ENCODE measurements at places on chromosomes 5 and 9.

- DNase-seq = no peak
- H3K4me3 ChIP-seq = no peak overlapping the region
- no peaks in the 10 kb centered on the region for H3K27me3 ChIP-seq
- H3K4me1 ChIP-seq = no peaks in the 10 kb centered on the region
- no peak overlapping the region for H3K27ac ChIP-seq
- no peaks in the 10 kb centered on the region for H3K36me3 ChIP-seq
Observed at GRCh38 chr5:164975986-164976385, 1470.6 kb downstream of the MAT2B start.

- H3K4me3 ChIP-seq = no peak overlapping the region
- H3K36me3 ChIP-seq = no peaks in the 10 kb centered on the region
- peaks cover 9% of the 10 kb centered on the region for H3K27me3 ChIP-seq
- no peak for DNase-seq
Observed at GRCh38 chr5:133472829-133473228, 139.5 kb downstream of the FSTL4 start.

- DNase-seq = no peak
- no peaks in the 10 kb centered on the region for H3K4me1 ChIP-seq
- no peak overlapping the region for H3K4me3 ChIP-seq
- no peaks in the 10 kb centered on the region for H3K36me3 ChIP-seq
- H3K27me3 ChIP-seq = peaks cover 8% of the 10 kb centered on the region
Observed at GRCh38 chr9:32264170-32264864, 120.1 kb upstream of the ACO1 start.

DNA sequence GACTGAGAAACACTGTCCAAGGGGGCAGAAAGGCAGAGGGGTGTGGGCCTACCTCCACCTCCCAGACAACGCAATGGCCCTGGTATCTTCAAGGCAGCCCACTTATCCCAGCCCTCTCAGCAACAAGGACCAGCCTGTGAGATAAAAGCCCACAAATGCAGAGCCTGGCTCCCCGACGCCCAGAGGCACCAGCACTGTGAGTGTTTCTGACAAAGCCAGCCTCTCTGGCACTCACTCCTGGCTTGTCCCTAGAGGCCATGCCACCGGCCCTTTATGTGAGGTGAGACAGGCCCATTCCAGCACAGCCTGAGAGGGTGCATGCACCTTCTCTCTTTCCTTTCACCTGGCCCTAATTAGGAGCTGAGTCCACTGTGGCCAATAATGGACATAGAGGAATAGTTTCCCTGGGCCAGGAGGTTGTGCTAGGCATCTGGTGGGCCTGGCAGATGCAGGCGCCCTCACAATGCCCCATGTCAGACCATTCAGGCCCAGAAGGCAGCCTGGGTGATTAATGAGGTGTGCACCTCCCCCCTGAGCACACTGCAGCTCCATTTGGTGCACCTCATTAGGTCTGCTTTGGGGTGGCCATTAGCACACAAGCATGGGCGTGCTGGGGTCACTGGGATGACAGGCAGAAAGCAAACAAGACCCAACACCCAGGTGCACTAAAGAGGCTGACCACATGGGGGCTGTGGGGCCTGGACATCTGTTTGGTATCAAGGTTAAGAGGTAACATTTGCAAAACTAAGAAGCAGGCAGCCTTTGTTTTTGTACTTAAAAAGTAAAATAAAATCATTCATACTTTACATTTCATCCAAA lies 176.0 kb downstream of the MED10 start:
- no peaks in the 10 kb centered on the region for H3K4me1 ChIP-seq
- H3K36me3 ChIP-seq = no peaks in the 10 kb centered on the region
- H3K4me3 ChIP-seq = no peak overlapping the region
- peak; percentile 12 for DNase-seq
- peaks cover 2% of the 10 kb centered on the region for H3K27me3 ChIP-seq

- H3K4me1 ChIP-seq = peaks cover 4% of the 10 kb centered on the region
- peak; percentile 32 for DNase-seq
- H3K36me3 ChIP-seq = no peaks in the 10 kb centered on the region
Observed at GRCh38 chr9:119370816-119371215, 1.6 kb upstream of the BRINP1 start.

DNA sequence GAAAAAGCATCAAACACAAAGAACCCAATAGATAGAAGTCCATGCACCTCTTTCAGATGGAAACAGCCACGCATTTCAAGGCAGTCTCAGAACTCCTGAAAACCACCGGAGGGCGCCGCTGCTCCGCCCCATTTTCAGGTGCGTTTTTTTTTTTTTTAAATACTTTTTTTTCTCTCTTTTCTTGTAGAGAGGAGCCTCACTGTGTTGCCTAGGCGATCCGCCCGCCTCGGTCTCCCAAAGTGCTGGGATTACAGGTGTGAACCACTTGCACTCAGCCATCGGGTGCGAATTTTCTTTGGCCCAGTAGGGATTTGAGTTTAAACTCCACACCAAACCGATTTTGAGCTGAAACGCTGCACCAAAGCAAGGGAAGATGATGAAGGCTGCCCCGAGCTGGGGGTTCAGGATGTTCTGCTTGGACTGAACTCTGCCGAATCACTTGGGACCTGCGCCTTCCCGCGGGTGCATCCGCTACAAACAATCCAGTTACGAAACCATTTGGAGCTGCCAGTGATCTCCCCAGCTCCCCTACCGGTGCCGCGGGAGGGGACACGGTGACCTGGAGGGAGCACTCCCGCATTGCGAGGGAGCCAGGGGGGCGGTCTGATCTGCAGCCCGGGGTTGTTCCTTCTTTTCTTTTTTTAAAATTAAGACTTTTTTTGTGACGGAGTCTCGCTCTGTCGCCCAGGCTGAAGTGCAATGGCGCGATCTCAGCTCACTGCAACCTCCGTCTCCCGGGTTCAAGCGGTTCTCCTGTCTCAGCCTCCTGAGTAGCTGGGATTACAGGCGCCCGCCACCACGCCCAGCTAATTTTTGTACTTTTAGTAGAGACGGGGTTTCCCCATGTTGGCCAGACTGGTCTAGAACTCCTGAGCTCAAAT lies 1.4 kb downstream of the PTGR1 start:
- H3K4me1 ChIP-seq = peaks cover 11% of the 10 kb centered on the region
- H3K27me3 ChIP-seq = peaks cover 29% of the 10 kb centered on the region
- no peak overlapping the region for H3K27ac ChIP-seq
- H3K4me3 ChIP-seq = peak overlapping the region; percentile 79
- DNase-seq = peak; percentile 76

GRCh38 chr9:127144670-127145445 lies 22.4 kb upstream of the ANGPTL2 start:
- H3K27ac ChIP-seq = no peak overlapping the region
- no peaks in the 10 kb centered on the region for H3K4me1 ChIP-seq
- DNase-seq = no peak
- H3K4me3 ChIP-seq = no peak overlapping the region
- H3K27me3 ChIP-seq = no peaks in the 10 kb centered on the region

- no peaks in the 10 kb centered on the region for H3K27me3 ChIP-seq
- no peaks in the 10 kb centered on the region for H3K36me3 ChIP-seq
- H3K27ac ChIP-seq = no peak overlapping the region
- DNase-seq = no peak
- H3K4me1 ChIP-seq = no peaks in the 10 kb centered on the region
Observed at GRCh38 chr9:11128156-11128555, 515.4 kb upstream of the PTPRD start.

GRCh38 chr9:121122246-121123032 lies 47.7 kb downstream of the CNTRL start:
- peak overlapping the region; percentile 95 for H3K27ac ChIP-seq
- H3K27me3 ChIP-seq = no peaks in the 10 kb centered on the region
- peaks cover 54% of the 10 kb centered on the region for H3K36me3 ChIP-seq
- peak overlapping the region; percentile 84 for H3K4me3 ChIP-seq

- H3K27ac ChIP-seq = no peak overlapping the region
- H3K27me3 ChIP-seq = no peaks in the 10 kb centered on the region
- no peak for DNase-seq
- no peaks in the 10 kb centered on the region for H3K4me1 ChIP-seq
- H3K36me3 ChIP-seq = no peaks in the 10 kb centered on the region
Observed at GRCh38 chr5:99320436-99320835, 391.6 kb upstream of the CHD1 start.

DNA sequence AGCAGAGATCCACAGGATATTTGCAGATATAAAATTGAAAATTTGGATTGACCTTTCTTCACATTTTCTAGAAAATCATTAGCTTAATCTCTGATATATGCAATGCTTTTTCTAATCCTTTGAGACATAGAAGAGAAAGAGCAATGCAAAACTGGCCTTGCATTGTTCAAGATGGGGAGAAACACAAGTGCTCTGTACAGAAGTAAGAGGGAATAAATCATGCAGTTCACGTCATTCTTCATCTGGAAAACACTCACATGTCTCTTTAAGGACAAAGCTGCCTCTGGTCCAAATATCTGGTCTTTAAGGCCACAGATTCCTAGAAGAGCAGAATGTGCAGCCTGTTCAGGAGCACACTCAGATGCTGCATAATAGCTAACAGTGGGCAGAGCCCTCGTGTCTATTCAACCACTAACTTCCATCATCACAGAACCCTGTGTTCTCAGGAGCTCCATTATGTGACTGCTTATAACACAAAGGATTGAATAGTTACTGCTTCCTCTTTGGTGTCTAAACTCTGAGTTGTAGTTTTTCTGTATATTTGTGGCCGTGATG lies 277.5 kb downstream of the PLK2 start:
- no peaks in the 10 kb centered on the region for H3K4me1 ChIP-seq
- H3K4me3 ChIP-seq = no peak overlapping the region
- no peak for DNase-seq
- no peaks in the 10 kb centered on the region for H3K36me3 ChIP-seq

- H3K4me1 ChIP-seq = no peaks in the 10 kb centered on the region
- H3K4me3 ChIP-seq = no peak overlapping the region
Observed at GRCh38 chr5:62900976-62901375, 322.4 kb downstream of the LRRC70 start.

DNA sequence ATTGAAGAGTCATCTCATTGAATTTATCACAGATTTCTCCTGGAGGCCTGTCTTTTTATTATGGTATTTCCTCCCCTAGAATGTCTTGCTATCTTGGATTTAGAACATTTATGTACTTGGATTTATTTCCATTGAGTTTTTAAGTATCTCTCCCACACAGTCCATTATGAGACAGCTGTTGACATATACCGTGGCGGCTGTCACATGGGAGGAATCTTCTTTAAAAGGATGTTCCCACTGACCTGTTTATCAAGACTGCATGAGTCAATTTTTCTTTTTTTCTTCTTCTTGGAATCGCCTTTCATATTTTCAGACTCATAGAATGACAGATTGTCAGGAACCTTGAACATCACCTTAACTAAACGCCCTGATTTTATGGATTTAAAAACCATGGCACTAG lies 2.9 kb upstream of the CAVIN4 start:
- no peak overlapping the region for H3K4me3 ChIP-seq
- DNase-seq = no peak
- H3K27me3 ChIP-seq = no peaks in the 10 kb centered on the region
- H3K27ac ChIP-seq = no peak overlapping the region

- DNase-seq = no peak
- H3K36me3 ChIP-seq = no peaks in the 10 kb centered on the region
- H3K27ac ChIP-seq = no peak overlapping the region
- H3K27me3 ChIP-seq = peaks cover 3% of the 10 kb centered on the region
- H3K4me3 ChIP-seq = no peak overlapping the region
Observed at GRCh38 chr5:150279330-150280020, 10.1 kb downstream of the CAMK2A start.

- no peaks in the 10 kb centered on the region for H3K36me3 ChIP-seq
- peaks cover 5% of the 10 kb centered on the region for H3K27me3 ChIP-seq
- no peaks in the 10 kb centered on the region for H3K4me1 ChIP-seq
- no peak overlapping the region for H3K4me3 ChIP-seq
- DNase-seq = no peak
Observed at GRCh38 chr5:98624145-98624880, 149.2 kb upstream of the RGMB start.

GRCh38 chr5:38383701-38384100 lies 125.3 kb downstream of the EGFLAM start:
- H3K27ac ChIP-seq = no peak overlapping the region
- peaks cover 17% of the 10 kb centered on the region for H3K27me3 ChIP-seq
- H3K4me1 ChIP-seq = peaks cover 8% of the 10 kb centered on the region
- DNase-seq = no peak
- no peak overlapping the region for H3K4me3 ChIP-seq

GRCh38 chr9:84218322-84218721 lies 122.2 kb downstream of the SLC28A3 start:
- H3K4me1 ChIP-seq = no peaks in the 10 kb centered on the region
- no peak for DNase-seq
- H3K36me3 ChIP-seq = no peaks in the 10 kb centered on the region

DNA sequence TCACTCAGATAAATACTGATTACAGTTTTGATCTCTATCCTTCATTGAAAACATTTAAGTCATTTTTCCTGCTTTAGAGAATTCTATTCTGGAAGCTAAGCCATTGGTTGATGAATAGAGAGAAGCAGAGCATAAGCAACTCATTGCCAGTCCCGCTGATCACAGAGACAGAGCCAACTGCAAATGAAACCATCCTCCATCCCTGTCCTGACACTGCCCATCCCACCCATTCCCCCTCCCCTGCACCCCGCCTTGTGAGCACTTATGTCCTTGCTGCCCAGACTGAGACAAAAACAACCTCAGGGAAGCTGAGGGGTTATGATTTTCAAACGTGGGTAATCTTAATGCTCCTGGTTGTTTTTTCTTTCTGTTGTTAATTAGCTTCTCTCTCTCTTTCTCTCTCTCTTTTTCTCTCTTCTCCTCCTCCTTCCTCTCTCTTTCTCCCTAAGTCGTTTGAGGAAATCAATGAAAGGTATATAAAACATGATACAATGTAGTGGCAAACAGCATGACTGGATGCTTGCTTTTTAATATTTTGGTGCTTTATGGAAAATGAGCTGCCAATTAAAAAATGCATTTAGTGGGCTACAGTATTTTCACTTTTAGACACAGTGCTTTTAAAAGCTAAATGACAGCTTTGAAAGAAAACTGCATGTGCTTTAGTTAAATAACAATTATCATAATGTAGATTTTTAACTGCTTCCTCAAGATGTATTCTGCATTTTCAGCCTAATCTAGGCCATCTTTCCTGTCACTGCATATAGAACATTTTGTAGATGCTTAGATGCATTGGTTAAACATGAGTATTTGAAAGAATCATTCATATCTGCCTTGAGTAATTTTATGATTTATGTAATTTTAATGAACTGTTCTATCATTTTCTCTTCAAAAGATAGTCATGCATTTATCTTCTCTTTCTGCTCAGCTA lies 57.3 kb downstream of the CMYA5 start:
- no peak for DNase-seq
- H3K4me3 ChIP-seq = no peak overlapping the region
- no peaks in the 10 kb centered on the region for H3K4me1 ChIP-seq
- no peak overlapping the region for H3K27ac ChIP-seq
- H3K36me3 ChIP-seq = no peaks in the 10 kb centered on the region

DNA sequence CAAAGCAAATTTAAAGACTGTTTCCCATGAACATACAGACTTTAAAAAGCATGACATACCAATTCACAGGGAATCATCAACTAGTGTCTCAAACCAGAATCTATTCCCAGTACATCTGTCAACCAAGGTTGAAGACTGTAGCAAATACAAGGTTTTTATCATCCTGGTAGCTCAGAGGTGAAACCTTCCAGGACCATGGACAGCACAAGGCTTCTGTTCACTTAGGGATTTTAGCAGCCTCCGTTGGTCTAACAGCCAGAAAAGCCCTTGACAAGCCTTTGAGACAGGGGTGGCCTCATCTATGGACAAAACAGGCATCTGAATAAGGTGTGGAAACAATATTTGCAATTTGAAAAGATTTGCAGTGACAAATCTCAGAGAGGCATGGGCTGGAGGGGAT lies 119.0 kb downstream of the TRIM32 start:
- H3K36me3 ChIP-seq = no peaks in the 10 kb centered on the region
- no peak overlapping the region for H3K4me3 ChIP-seq
- H3K27me3 ChIP-seq = peaks cover 4% of the 10 kb centered on the region
- no peak overlapping the region for H3K27ac ChIP-seq
- H3K4me1 ChIP-seq = no peaks in the 10 kb centered on the region

- H3K4me3 ChIP-seq = no peak overlapping the region
- peak; percentile 53 for DNase-seq
- H3K27ac ChIP-seq = no peak overlapping the region
Observed at GRCh38 chr5:60945813-60946187, 795 bp downstream of the NDUFAF2 start.

Measured in activated CD8-positive, alpha-beta T cell treated with anti-CD3 and anti-CD28 coated beads for 36 hours (primary cell).